Suppressor macrophage treated with lipopolysaccharide for 4 hours (primary cell): ENCODE measurements at places on chromosomes 7 and 10.
A peak's percentile ranks its signal among the peaks of the same experiment; 100 is the strongest.

GRCh38 chr7:98479318-98479717, 78.4 kb upstream of the BAIAP2L1 start:
- no peak for DNase-seq

DNA sequence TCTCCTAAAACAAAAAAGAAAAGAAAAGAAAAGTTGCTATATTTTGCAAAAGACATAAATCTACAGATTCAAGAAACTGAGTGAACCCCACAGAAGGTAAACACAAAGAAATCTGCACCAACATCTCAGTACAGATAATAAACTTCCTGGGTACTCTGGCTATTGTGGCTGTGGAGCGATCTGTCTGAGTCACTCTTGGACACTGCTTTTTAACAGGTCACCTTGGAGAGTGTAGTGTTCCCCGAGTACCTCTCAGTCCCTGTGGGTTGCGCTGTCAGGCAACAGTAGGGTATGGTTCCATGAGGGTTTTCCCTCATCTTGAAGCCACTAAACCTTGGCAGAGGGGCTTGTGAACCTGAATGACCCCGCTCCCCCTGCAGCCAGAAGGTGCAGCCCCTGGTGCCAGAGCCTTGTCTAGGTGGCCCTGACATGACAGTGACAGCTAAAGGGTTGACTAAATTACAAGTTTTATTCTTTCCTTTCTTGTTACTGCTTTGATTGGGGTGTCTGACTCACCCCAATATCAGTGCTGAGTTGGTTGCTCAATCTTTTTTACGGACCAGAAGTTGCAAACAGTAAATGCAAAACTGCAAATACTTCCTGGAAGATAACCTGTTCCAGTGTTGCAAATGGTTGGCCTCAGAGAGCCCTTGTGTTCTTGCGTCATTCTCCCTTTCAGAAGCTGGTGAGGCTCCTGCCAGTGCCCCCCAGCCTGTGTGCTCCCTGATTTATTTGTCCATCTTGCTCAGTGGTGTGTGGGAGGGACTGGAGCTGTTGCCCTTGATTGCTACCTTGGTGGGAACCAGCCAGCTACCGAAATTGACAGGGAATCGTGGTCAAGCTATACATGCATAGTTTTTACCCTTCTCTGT, 30.6 kb downstream of the POR start:
- peak; percentile 47 for DNase-seq

DNA sequence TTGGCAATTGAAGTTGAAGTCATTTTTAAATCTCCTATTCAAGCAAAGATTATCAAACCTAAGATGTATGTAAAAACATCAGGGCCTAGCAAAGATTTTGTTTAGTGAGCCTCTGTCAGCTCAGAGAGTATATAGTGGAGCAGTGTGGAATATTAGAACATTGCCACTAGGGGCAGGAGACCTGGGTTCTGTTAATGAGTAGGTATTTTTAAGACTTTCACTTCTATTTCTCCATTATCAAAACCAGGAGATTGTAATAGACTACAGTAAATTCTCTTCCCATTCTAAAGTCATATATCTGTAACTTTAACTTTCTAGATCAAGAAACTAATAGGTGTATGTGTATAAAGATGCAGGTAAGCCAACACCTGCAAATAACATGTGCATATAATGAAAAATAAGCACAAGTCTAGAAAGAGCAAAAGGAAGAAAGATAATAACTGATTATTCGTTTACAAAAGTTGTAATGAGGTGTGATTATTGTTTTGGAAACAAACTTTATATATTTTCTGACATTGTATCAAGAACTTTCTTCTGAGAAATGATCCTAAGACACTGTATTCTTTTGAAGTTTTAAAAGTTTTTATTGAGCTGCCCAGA, 64.4 kb downstream of the KCND2 start:
- peak; percentile 3 for DNase-seq

DNA sequence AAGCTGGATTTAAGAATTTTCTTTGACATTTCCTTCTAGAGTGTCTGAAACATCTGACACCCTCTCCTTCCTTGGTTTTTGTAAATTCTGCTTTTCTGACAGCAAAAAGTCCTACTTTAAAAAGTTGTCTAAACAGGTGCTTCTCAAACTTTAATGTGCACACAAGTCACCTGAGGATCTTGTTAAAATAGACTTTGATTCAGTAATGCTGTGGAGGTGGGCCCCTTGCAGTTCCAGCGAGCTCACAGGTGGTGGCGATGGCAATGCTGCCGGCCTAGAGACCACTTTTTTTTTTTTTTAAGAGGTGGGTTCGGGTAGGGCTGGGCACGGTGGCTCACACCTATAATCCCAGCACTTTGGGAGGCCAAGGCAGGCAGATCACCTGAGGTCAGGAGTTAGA, 77.1 kb downstream of the ABCC2 start:
- DNase-seq: no peak

DNA sequence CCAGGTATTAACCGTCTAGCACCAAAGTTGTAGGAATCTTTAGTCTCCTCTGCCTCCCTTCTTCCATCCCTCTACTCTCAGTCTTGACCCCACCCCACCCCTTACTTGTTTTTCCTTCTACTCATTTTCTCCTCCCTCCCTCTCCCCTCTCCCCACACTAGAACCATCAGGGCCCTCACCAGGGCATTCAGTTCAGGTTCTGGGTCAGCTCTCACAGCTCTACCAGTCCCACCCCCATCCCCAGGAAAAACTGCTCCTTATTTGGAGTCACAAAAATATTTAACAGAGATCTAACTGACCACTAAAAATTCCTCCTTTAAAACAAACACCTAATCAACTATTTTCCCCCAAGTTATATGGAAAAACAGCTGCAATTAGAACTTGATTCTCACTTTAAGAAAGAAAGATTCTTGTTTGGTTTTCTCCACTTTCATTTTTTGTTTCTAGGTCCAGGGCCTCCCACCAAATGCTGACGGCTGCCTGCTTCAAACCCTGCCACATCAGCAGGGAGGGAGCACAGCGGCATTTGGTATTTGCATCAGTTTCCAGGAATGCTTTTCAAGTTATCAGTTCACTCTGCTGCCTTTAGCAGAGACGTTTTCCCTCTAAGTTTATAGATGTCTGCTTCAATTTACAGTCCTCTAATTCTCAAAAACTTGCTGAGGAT, 2.8 kb upstream of the COL1A2 start:
- DNase-seq: no peak

DNA sequence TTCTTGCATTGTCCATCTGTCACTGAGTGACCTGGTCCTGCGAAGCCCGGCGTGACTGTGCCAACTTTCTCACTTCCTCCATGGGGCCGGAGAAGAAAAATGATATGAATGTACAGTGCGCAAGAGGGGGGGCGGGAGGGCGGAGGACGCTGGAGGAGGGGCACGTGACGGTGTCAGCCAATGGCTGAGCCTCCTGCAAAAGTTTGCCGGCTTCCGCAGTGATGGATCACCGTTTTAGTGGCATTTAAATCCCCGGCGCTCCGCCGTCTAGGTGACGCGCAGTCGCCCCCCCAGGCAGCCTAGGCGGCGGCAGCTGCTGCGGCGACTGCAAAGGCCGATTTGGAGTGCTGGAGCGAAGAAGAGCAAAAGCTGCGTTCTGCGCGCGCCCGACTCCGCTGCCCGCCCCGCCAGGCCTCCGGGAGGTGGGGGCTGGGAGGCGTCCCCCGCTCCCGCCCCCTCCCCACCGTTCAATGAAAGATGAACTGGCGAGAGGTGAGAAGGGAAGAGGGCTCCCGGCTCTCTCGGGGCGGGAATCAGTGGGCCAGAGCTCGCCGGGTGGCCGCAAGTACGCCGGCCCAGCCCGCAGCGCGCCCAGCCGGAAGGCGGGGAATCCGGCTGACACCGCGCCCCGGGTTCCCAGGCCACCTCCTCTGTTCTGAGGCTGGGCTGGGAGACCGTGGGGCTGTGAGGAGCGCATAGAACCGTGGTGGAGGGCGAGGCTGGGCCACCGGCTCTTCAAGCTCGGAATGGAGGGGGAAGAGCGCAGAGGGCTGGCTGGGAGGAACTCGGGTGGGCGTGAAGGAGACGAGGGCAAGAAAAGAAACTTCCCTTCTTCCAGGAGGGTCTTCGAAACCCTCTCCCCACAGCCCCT, at the start of gene HOXA1:
TSS of gene HOXA1 (minus strand) at position 104 of the 871 bp plus-strand sequence. CDS start at position 16, 88 bp downstream.
- peak; percentile 93 for DNase-seq

DNA sequence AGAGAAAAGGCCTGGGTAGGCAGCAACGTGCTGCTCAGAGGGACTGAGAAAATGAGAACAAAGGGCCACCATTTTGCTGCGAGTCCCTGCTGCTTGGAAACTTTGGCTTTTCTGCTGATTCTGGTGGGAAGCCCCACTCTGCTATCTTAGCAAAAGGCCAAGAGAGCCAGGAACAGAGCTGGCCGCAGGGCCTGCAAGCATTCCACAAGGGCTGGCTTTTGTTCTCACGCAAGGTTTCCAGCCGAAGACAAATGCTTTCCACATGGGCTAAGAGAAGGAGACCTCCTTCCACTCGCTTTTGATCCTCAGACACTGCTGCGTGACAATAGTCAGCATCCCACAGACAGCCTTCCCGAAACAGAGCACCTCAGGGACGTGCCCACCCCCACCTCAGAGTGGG, 163.1 kb downstream of the ARHGAP12 start:
- no peak for DNase-seq

GRCh38 chr7:82373926-82374635, 69.5 kb downstream of the CACNA2D1 start:
- DNase-seq: no peak

- no peak for DNase-seq
Measured at GRCh38 chr7:138755331-138755747, 42.5 kb upstream of the TMEM213 start.

DNA sequence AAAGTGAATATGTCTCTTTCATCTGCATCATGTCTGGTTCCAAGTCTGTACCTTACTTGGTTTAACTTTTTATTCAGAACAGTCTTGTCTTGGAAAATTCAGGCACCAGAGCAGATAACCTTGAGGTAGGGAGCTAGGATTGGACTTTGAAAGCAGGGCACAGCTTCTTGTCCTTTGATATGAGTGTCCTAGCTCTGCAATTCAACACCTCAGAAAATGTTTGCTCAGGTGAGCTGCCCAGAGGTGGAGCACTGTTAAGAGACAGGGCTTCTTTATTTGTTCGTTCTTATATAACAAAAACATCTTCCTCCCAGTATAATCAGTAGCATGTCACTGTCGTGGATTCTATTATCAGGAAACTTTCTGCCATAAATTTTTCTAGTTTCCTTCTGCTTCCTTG, 118.3 kb downstream of the LRRC4 start:
- DNase-seq: no peak

DNA sequence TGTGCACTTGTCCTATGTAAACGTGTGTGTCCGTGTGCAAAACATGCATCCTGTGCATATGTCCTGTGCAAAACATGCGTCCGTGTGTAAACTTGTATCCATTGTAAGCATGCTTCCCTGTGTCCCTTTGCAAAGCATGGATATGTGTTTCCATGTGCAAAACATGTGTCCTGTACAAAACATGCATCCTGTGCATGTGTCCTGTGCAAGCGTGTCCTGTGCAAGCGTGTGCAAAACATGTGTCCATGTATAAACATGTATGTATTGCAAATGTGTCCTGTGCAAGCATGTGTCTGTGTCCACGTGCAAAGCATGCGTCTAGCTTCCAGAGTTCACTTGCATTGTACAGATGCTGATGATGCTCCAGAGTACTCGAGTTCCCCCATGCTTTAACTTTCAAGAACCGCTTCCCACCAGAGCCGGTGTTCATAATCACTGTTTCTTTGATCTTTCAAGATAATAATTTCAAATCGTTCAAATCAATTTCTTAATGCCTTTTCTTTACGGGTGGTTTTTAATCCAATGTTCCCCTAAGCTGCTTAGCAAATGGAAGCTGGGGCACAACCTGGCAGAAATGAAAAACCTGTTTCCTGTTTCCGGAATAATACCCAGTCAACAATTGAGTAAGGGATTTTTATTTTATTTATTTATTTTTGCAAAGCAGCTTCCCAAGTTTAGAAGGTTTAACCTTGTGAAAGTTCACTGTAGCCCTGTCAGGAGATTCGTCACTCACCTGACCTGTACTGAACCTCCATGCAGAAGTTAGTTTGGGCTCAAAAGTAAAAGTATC, 641 bp upstream of the ASB13 start:
- DNase-seq: no peak

DNA sequence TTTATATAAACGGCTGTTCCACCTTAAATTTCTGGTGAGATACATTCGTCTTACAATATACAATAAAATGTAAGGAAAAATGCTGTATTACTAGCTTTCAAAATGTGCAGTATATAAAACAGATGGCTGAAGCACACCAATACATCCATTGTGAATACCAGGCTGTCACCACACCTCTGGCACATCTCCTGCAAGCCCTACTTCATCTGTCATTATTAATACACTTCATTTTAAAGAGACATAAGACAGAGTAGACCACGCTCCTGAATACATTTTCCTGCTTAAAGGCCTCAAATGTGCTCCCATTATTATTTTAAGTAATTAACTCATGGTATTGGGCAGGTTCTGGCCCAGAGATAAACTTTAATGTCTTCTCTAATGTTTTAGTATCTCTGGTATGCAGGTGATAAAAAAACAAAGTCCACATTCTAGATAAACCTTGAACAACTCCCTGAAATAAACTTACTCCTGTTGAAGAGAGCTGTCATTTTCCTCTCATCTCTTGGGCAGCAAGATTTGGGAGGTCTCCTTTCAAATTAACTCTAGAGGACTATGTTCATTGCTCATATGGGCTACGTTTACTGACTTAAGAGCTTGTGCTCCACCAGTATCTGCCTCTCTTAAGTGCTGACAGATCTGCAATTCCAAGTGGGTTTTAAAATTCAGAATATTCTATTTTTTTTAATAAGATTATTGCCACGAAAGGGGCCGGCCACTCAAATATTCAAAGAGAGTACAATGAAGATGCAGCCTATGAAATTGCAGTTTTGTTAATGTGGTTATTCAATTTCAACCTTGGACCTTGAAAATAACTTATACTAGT, 396.5 kb upstream of the SEMA3D start:
- DNase-seq: no peak

DNA sequence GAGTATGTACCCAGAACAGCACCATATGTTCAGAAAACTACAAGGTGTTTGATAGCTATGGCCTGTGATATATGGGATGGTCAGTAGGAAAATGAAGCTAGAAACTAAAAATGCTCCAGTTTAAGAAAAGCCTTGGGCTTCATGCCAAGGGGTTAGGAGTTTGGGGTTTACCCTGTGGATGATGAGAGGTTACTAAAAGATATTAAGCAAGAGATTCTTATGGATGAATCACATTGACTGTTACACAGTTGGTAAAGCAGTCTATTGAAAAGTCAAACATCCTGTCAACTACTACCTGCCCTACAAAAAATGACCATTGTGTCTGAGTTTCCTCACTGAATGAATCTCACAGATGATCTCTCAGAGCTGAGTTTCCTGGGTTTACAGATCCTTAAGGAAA, 166.2 kb upstream of the INHBA start:
- DNase-seq: peak; percentile 92

DNA sequence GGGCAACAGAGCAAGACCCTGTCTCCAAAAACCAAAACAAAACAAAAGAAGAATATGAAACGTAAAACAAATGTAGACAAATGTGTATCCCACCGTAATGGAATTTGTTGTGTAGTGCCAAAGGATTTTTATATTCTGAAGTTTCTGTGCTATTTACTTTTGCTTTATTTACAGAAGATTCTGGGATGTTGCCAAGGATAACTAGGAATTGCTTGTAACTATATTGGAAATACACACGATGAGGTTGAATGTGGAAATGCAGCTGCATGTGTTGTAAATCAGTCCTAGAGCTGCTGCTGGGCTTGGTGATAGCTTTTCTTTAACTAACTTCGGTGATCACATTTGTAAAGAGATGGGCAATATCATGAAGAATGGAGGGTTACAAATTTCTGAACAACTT, 39.5 kb downstream of the GALNT17 start:
- DNase-seq: no peak

GRCh38 chr10:51106311-51106945, 32.1 kb downstream of the PRKG1 start:
- no peak for DNase-seq
